Jurkat, Clone E6-1 (cell line): ENCODE measurements at places on chromosomes 13 and 19.

DNA sequence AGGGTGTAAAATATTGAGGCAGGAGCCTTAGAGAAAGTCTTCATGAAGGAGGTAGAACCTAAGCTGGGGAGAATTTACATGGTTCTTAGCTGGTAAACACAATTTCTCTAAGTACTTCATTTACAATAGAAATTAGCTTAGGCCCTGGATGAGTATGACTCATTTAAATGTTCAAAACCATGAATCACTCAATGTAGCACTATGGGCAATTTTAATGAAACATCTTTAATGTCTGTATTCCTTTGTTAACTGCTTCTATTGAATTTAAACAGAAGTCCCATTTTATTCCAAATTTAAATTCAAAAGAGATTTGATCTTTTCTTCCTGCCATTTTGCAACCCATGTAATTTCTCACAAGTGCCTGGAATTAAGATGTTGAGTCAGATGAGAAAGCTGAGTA, 252.1 kb downstream of the RFC3 start:
- DNase-seq: no peak

DNA sequence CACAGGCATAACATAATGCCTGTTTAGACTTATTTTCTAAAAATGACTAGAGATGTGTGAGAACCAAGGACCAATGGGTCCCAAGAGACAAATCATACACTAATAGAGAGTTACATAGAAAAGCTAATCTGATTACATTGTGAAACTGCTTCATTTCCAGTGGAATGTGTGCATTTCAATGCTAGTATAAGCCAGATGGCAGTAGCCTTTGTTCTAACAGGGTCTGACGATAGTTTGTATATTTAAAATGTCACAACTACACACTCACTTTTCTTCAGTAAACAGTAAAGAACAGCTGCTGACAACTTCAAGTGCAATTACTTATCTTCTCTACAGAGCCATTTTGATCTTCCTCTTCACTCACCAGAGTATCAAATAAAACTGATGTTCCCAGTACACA, 4.3 kb upstream of the SLITRK5 start:
- DNase-seq: no peak

- DNase-seq: no peak
Observed at GRCh38 chr19:21910318-21910717, 74.3 kb upstream of the ZNF43 start.

DNA sequence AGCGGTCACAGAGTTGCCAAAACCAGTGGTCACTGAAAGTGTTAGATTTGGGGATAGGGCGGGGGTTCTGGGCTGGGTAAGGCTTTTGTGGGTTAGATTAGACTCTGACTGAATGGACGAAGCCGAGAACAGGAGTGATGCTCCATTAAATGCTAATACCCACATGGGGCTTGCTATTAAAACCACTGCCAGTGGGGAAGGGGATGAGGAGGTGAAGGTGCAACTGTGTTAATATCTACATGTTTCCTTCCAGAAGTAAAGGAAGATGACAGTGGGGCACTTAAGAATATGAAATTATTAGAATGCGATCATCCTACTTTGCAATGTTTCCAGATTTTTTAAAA, 573 bp upstream of the ZNF614 start:
- DNase-seq: no peak

- no peak for DNase-seq
Observed at GRCh38 chr19:20103091-20103740, 25.4 kb downstream of the ZNF90 start.

DNA sequence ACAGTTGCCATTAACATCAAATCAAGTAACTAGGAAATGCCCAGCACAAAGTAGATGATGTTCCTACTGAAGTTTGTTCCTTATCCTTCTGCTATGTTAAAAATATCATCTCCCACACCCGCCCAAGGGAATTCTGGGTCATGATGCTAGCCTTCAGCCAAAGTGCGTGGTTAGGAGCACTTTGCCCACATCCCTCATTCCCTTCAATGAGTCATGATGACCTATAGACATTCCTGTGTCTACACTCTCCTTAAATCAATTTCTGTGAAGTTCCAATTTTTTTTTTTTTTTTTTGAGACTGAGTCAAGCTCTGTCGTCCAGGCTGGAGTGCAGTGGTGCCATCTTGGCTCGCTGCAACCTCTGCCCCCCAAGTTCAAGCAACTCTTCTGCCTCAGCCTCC, 17.0 kb downstream of the RXFP2 start:
- DNase-seq: no peak

GRCh38 chr19:16942583-16942982, 53.8 kb downstream of the F2RL3 start:
- no peak for DNase-seq

DNA sequence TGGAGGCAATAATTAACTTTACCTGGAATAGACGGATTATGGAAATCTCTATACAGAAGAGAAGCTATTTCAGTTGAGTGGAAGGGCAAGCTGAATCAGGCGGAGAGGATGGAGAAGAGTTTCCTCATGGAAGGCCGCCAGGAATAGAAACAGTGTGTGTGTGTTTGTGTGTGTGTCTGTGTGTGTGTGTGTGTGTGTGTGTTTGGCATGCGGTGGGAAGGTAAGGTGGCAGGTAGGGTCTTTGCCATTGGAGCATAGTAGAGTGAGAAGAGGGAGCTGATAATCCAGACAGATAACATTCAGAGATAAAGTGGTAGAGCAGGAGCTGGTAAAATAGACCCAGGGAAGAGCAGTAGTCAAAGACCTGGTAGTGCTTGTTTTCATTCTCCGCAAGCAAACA, 9.2 kb upstream of the HS6ST3 start:
- no peak for DNase-seq

- DNase-seq: no peak
Observed at GRCh38 chr19:2574971-2575630, 99.2 kb downstream of the GADD45B start.

DNA sequence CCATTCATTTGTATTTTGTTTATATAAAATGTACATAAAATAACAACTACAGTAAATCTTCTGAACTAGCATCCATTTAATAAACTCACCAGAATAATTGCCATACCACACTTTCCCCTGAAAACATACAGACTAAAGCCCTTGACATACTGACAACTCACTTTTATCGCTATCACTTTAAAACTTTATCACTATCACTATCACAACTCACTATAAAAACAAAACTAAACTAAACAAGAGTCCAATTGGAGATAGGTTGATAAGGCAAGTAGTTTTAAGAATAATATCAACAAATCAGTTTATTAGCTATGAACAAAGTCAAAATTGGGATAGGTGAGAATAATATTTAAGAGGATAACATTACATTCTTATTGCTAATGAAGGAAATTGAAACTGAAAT, 108.9 kb downstream of the SLITRK6 start:
- no peak for DNase-seq

DNA sequence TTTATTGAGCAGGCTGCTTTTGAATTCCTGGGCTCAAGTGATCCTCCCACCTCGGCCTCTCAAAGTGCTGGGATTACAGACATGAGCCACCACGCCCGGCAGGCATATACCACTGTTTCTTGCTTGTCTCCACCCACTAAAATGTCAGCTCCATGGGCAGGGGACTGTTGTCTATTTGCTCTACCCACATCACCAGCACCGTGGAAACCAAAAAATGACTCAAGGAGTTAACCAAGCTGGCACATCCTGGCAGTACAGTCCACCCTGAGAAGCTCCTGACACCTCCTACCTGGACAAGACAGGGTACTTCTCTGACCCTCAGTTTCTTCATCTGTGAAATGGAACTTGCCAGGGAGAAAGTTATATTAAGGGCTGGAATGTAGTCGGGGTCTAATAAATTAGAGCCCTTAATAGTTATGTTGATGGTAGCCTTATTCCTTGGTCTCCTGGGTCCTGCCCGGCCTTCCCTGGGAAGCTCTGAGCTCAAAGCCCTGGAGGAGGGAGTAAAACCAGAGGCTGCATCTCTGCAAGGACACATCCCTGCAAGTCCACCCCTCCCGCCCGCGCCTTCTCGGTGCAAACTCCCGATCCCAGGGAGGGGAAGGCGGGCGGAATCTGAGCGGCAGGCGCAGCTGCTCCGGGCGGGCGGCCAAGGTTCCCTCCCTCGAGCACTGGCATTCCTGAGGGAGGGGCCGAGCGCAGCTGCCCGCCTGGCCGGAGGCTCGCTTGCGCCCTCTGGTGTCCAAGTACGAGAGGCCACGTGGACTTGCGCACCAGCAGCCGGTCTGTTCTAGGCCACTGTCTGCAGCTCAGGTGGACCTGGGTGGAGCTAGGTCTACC, 14.1 kb downstream of the RDH8 start:
- peak; percentile 52 for DNase-seq

GRCh38 chr13:40589285-40590109, 76.9 kb downstream of the FOXO1 start:
- DNase-seq: no peak

DNA sequence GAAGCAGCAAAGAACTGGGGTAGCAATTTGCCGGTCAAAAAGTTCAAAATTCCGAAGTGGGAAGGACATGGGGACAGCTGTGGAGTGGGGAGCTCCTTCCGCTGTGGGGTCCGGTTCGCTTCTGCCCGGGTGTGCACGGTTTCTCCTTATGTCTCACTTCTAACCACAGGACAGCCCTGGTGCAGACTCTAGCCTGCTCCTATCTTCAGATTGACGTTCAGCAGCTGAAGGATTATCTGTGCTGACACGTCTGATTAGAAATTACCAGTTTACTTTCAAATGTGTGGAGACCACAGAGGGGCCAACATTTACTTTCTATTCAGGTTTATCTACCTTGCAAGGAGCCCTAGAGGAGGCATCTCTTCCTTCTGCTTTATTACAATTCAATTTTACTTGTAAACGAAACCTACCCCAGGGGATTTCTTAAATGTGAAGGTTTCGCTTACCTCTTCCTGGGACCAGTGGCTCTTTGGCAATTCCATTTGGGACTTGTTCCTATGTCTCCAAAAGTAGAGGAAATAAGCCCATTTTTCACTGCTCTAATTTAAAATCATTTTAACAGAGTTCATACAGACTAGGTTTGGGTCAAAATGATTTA, 27.3 kb downstream of the LHFPL6 start:
- DNase-seq: no peak

DNA sequence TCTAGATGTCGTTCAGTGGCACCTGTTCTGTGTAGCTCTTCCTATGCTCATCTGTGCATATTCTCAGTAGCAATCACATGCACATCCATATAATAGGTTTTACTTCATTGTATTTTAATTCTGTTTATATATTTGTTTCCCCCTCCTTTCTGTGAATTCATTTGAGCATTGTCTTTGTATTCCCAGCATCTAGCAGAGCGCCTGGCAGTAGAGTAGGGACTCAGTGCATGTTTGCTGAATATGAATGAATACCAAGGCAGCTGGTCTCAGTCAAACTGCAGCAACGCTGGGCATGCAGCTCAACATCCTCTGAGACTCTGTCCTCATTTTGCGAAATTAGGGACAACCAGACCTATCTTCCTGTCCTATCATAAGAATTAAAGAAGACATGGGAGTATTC, 330.1 kb downstream of the SPRY2 start:
- no peak for DNase-seq

GRCh38 chr13:113353254-113353653, 10.7 kb downstream of the GRTP1 start:
- DNase-seq: no peak

- DNase-seq: no peak
Observed at GRCh38 chr13:96072392-96072791, 17.5 kb upstream of the HS6ST3 start.

- no peak for DNase-seq
Observed at GRCh38 chr13:97743938-97744337, 209.5 kb upstream of the IPO5 start.

DNA sequence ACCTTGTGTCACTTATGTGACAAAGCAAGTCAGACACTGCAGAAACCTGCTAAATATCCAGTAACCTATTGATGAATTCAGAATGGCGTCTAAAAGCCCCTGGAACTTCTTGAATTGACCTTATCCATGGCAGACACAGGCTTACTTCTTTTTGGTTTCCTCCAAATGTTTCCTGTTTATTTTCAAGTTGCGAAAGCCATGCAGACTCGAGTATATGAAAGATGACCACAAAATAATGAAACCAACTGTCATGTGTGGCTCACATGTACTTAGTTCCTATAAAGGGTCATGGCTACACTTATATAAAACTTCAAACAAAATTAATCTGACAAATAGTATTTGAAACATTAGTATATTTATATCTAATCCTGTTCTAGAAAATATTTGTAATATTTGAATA, 113.1 kb upstream of the FNDC3A start:
- DNase-seq: no peak

GRCh38 chr13:64007339-64007738, 2591.7 kb upstream of the PCDH20 start:
- no peak for DNase-seq

DNA sequence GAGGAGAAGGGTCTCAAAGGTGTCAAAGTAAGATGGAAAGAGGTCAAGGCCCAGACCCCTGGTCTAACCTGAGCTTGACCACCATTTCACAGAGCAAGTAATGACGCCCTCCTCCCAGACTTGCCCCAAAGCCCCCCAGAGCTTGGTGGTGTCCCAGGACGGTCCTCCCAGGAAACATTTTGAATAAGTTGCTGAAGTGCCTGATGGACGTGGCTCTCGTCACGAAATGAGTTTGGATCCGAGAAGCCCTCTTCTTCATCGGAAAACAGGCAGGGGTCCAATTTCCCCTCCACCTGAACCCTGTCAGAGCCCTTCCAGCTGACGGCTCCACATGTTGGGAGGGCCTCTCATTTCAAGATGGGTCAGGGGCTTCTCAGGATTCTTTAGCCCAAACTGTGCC, 54.5 kb upstream of the TPM4 start:
- DNase-seq: no peak

- DNase-seq: no peak
Observed at GRCh38 chr13:22276616-22277015, 605.7 kb downstream of the FGF9 start.

DNA sequence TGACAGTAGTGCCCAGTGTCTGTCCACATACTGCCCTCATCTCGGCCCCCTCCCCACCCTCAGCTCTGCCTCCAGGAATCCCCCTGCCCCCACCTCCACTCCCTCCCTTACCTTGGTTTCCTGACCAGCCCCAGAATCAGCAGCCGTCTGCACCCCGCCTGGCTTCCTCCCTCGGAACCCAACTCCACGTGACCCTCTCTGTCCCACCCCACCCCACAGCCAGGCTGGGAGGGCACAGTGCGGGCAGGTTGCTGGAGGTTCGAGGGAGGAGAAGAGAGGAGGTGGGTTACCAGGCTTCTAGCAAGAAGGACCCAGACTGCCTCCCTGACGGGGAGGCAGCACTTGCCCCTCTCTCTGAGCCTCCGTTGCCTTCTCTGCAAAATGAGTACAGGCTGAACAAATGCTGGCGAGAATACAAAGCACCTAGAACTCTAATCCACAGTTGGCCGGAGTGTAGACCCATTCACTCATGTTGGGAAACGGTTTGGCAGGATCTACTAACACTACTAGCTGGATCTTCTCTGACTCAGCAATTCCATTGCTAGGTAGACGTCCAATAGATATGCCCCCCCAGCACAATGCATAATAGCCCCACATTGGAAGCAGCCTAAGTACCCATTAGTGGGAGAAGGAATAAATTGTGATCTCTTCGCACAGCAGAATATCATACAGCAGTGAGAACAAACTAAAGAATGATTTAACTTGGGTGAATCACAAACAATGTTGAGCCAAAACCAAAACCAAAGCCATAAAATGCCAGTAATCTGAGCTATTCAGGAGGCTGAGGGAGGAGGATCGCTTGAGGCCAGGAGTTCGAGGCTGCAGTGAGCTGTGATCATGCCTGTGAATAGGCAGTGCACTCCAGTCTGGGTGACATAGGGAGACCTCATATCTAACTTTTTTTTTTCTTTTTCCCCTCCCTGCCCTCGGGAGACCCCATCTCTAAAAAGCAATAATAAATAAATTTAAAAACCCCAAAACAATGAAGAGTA, at the start of gene RASAL3:
RASAL3 (minus strand) TSS at position 151 of the 992 bp plus-strand sequence. CDS start 186 bp downstream, outside the sequence.
- peak; percentile 69 for DNase-seq
